ENCODE measurements at places on chromosomes 5 and 9.

DNA sequence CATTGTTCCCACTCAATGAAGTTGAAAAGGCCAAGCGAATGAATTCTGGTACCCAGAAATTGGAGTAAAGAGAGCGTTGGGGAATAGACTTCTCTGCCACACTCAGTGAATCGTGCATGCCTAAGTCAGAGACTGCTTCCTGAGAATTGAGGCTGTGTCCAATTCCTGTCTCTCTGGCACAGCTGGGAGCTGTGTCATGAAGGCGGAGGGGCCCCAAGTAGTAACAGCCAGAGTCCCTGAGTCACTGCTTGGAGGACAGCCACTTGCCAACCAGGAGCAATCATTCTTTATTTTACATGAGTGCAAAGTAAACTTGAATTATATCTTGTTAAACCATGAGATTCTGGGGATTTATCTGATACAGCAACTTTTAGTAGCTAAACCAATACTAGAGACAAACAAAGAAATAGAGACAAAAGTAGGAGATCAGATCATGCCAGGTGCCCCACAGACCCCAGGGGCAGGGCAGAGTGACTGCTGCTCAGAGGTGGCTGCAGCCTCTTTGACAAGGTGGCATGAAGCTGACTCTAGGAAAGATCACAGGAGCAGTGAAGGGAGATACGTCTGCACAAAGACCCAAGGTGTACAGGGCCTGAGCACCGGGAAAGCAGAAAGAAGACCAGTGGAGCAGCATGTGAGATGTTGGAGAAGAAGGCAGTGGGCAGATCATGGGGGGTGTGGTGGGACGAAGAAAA lies 246.0 kb downstream of the GADD45G start:
- DNase-seq = no peak

- DNase-seq = no peak
Measured at GRCh38 chr5:55320571-55320970, 12.8 kb downstream of the MTREX start.

DNA sequence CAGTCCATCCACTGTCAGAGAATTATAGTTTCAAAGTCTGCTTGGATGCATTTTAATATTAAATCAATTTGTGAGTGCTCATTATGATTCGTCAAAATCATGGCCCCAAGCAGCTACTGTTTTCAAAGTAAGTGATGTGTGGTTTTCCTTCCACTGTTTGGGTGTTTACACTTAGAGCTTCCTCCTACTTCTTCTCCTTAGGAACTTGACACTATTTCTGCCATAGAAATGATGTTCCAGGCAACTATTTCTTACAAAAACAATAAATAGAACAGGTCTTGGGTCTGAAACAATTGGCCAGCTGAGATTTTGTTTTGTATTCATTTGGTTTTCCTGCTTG lies 132.8 kb upstream of the RAI14 start:
- no peak for DNase-seq

DNA sequence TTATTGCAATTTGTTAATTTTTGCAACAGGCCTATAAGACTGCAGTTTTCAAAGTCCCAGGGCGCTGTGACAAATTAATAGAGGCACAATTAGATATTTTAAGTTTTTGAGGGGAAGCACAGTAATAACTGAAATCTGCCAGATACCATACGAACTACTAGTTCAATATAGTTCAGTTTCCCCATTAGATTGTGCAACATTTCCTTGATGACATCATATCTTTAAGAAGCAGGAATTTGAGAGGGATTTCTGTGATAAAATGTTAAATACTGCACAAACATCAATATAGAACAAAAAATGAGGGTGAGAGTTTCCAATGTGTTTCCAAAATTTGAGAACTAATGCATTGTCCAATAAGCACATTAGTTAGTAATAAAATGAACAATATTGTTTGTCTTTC lies 56.7 kb upstream of the GRIN3A start:
- no peak for DNase-seq

GRCh38 chr9:87659534-87660419 lies 66.1 kb upstream of the CTSL start:
- DNase-seq = no peak

Data from stimulated activated CD8-positive, alpha-beta memory T cell treated with anti-CD3 and anti-CD28 coated beads, Interleukin-15, amount 100 ng/mL, for 4 hours (primary cell).